ENCODE measurements at places on chromosomes 6 and 20.

GRCh38 chr6:112286010-112286409 lies 31.6 kb upstream of the LAMA4 start:
- no peak for DNase-seq

- DNase-seq, result no peak
Observed at GRCh38 chr6:20711518-20711917, 177.3 kb downstream of the CDKAL1 start.

DNA sequence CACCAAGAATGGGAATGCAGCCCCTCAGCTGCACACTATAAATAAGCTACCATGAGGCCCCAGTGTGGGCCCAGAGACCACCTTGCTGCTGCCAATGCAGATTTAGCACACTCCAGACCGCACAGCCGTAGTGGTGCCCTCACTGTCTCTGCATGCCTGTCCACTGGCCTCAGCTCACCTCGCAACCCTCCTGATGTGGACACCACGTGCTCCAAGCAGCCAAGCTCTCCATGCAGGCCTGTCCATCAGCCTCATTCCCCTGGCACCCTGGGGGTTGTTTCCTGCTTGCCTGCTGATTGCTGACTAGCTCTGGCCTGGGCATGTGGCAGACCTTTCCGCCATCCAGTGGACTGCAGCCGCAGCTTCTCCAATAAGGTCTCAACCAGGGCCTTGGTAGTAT lies 36.2 kb downstream of the ZBTB9 start:
- no peak for DNase-seq

DNA sequence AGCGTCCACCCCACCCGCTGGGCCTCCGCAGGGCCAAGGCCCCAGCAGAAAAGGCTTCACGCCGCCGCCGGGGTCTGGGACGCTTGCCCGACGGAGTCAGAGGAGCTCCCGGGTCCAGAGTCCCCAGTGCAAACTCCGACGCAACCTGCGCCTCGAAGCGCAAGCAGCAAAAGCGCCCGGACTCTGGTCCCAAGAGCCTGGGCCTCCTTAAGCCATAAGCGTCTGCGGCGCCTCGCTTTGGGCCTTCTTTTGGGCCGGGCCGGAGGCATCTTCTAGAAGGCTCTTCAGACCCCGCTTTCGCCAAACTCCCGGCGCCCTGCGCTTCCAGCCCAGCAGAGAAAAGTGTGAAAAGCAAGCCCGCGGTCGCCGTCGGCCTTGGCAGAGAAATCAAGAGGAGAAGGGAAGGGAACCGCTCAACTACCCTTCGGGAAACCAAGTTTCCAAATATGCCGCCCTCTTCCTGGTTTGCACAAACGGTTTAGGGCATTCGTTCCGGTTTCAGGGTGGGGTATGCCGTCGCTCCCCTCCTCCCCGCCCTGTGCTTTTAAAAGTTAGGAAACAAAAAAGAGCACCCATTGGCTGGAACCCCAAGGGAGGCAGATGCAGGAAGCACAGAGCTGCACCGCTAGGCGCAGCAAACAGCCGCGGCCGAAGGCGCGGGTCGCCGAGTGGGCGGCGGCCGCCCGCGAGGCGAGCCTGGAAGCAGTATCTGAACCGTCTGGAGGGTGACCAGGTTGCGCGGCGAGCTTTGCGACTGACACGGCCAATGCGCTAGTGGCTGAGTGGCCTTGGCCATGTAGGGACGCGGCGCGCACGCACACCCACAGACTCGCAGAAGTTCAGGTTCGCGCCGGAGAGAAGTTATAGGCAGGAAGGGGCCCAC lies 1.2 kb downstream of the TBX18 start:
- DNase-seq, result no peak

DNA sequence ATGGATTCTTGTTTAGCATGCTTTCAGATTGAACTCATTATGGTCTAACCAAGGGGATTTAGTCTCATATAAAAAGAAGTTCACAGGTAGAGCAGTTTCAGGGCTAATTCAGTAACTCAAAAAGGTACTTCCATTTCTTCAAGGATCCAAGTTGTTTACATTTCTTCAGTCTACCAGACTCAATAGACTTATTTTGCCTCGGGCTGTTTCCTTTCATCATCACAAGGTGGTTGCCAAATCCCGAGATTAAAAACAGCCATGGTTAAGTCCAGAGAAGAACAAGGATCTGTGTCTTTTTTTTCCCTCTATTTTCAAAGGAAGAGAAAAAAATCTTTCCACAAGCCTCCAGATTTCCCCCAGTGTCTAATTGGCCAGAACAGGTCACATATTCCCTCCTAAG lies 69.8 kb upstream of the SNX9 start:
- DNase-seq, result no peak

- no peak for DNase-seq
Observed at GRCh38 chr6:158928068-158928467, 71.9 kb downstream of the RSPH3 start.

GRCh38 chr6:113893866-113894265 lies 36.7 kb downstream of the MARCKS start:
- no peak for DNase-seq

DNA sequence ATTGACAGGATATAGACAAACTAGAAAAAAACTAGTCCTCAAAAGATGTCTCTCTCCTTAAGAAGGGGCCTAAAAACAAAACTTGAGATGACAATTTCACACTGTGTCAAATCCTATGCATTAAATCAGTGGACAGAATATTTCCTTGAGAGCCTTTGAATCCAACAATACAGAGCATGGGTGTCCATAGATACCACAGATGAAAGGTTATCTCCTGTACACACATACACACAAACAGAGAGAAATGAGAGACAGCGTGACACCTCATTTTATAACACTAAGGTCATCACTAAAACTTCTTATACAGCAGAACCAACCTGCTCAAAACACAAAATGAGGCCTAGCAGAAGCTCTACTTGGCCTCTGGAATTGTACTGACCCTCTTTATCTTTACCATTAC lies 55.5 kb downstream of the MAP7 start:
- no peak for DNase-seq

DNA sequence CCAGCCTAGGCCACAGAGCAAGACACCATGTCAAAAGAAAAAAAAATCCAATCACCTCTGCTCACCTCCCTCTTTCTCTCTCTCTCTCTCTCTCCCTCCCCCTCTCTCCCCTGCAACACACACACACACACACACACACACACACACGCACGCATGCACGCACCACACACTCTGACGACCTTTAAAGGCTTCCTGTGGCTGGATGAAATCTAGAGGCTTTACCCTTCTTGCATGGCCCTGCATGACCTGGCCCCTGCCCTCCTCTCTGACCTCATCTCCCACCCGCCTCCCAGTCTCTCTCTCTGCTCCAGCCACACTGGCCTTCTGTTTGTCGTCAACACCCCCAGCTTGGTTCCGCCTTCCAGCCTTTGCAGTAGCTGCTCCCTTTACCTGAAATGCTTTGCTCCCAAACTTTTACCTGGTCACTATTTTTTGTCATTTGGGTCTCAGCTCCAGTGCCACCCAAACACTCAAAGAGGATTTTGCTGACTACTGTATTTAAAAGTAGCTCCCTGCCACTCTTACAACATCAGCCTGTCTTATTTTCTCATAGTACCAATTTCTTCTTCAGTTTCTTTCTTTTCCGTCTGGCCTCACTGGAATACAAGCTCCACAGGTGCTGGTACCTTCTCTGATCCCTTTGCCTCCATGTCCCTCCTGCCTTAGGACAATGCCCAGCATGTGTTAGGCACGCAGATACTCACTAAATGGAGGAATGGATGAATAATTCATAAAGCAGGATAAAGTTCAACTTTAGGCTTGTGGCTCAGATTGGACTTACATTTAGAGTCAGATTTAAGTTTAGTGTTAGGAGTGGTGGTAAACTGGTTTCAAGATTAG lies 4.3 kb upstream of the LTA start:
- no peak for DNase-seq

DNA sequence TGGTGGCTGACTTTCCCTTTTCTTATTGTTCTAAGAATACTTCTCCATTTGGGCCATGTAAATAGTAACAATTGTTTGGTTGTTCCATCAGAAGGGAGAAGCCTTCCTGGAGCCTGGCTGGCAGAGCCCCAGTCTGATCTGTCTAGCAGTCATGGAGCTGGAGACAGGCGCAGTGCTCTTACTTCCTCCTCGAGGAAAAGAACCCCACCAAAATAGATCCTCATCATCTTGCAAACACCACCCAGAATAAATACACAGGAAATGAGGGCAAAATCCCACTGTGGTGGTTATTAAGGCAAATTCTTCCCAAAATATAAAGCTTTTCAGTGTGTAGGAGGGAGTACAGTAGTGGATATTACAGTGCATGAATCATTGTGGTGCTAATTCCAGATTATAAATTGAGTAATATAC lies 195.1 kb upstream of the SGK1 start:
- no peak for DNase-seq

Data from NCI-H526 (cell line).